SK-N-MC (cell line): ENCODE measurements at places on chromosomes 5 and 9.

GRCh38 chr5:143695941-143696340 is 116.0 kb upstream of the HMHB1 start:
- no peak for DNase-seq

DNA sequence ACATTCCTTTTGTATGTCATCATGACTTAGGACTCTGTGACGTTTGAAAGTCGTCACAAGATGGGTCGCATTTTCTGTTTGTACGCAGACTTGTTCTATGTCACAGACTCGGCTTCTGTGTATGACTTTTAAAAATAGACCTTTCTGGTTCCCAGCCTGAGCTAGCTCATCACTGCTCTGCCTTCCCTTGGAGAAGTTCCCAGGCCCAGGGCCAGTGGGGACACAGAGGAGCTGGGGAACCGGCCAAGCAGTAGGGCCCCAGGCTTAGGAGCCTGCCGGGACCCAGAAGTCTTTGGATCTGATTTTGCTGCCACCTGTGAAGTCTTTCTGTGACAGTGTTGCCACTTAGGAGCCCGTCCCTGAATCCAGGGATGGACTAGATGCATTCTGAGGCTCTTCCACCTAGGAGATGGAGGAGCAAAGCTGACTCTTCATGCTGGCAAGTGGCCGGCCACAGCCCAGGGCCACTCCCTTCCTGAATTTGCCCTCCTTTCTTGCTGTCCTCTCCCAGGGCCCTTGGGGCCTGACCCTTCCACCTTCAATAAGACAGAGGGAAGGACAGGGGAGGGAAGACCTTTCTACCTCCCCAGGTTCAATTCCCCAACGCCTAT is 18.1 kb upstream of the UBE2QL1 start:
- no peak for DNase-seq

DNA sequence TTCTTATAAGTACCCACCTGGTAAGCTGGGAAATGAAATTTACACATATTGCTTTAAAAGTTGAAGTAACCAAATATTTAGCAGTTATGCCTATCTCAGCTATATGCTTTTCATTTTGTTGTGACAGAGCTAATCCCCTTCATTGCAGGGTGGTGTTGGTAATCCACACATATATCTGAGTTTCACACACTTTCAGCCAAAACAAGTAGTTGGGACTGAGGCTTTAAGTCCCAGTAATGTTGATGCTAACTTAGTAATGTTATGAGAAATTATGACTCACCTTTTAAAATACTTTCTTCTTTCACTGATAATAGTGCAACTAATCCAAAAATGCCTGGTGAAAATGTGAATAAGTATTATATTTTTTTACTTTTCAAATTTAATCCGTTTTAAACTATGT is 19.2 kb upstream of the RICTOR start:
- DNase-seq = no peak

- no peak for DNase-seq
Measured at GRCh38 chr5:124920909-124921666, 174.6 kb upstream of the ZNF608 start.

DNA sequence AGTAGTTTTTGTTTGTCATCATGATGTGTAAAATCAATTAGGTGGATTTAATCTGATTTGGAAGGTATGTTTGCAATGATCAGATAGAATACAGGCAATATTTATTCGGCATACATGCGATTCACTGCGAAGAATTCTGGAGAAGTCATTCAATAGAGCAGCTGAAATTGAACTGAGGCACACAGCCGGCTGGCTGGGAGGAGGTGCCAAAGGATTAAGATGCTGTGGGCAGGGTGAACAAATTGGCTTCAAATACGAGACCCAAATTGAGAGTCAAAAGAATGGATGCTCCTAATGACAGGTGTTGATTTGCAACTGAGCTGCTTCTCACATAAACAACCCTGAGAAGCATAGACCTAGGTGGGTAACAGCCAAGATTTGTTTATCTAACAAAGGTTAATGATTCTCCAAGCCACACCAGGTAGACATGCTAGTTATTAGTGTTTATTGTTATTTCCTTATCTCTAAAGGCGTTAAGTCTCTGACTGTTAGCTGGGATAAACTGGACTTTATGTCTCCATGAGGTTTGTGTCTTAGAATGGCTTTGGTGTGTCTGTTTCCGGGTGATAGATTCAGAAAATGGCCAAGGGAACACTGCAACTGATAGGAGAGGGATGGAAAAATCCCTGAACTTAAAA is 55.3 kb upstream of the CLINT1 start:
- DNase-seq = no peak
